HFF-Myc (cell line): ENCODE measurements at places on chromosomes 12 and 14.
A peak's percentile ranks its signal among the peaks of the same experiment; 100 is the strongest.

- DNase-seq = no peak
Observed at GRCh38 chr12:72511498-72511897, 239.3 kb downstream of the TRHDE start.

DNA sequence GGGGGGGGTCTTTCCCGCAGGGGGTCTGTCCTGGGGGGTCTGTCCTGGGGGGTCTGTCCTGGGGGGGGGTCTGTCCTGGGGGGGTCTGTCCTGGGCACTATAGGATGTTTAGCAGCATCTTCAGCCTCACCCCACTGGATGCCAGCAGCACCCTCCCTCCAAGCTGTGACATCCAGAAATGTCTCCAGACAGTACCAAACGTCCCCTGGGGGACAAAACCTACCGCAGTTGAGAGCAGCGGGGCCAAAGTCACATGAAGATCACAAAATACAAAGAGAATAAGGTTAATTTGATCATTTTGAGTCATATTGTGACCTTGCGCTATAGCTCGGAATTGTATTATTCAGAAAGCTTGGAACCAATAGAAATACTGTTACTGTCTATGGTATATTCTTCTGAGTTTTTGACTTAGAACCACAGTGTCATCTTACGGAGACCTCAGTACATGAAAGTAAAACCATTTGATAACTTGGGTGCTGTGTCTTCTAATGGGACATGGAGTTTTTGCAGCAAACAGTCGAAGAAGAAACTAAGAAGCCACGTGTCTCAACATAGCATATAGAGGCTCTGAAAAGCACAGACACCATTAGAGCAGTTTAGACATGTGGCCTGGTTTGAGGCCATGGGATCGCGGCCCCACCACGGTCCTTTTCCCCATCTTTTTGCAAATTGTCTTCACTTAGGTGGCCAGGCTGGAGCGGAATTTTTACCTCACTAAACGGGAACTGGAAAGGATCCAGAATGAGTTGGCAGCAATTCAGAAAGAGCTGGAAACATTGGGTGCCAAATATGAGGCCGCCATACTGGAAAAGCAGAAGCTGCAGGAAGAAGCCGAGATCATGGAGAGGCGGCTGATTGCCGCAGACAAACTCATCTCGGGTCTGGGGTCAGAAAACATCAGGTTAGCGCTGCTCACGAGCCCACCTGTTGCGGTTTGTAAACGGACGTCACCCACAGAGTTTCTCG lies 59.9 kb downstream of the CCDC92 start:
- DNase-seq = no peak

GRCh38 chr14:101109347-101109638 lies 205.8 kb upstream of the RTL1 start:
- DNase-seq = no peak

GRCh38 chr12:17971850-17972249 lies 118.1 kb downstream of the RERGL start:
- DNase-seq = no peak

GRCh38 chr12:31465002-31465401 lies 125.9 kb downstream of the DENND5B start:
- DNase-seq = no peak

DNA sequence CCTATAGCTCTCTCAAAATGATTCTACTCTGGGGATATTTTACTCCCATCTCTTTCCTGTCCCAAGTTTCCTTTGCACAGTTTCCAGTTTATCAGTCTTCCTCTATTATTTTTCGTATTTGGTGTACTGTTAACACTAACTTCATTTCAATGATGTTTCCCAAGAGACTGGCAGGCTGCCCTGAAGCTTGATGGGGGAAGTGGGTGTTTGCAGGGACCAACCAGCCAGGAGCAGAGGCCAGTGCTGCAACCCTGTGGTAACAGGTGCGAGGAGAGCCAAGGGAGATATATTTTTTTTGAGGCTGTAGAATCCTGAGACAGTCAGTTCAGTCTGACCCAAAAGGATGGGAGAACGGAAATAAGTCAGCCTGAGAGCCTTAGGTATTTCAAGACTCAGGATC lies 11.8 kb upstream of the CEBPE start:
- DNase-seq = no peak

DNA sequence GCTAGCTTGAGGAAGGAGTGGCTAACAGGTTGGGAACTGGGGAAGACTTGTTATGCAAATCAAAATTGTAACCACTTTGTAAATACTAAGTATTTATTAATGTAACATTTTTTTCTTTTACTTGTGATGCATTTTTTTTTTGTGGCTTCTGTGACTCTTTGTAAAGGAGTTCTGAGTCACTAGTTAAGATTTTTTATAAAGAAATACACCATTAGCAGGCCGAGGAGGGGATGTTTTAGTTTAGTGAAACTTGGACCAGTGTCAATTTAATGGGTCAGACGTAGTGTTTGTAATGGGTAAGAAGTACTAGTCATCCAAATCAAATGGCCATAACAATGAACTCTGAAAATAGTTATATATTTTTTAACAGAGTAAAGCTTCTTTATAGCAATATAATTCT lies 43.1 kb downstream of the AKAP6 start:
- DNase-seq = peak; percentile 85

DNA sequence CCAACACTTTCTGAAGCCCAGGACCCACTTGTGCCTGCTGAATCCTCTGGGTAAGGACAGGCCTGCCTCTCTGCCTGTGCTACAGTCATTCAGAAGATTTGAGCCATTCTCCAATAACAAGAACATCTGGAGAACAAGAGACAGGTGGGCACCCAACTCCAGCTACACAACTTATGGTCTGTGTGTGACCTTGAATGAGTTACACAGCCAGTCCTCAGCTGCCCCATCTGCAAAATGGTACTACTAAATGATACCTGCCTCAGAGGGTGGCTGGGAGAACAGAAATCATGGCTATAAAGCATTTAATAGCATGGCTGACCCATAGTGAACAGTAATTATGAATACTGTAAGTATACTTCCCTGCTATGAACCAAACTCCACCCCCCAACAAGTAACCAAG lies 4.2 kb downstream of the CKAP4 start:
- DNase-seq = no peak

- DNase-seq = no peak
Observed at GRCh38 chr14:61480704-61481285, 159.4 kb downstream of the PRKCH start.

GRCh38 chr14:74763803-74764531 lies 851 bp downstream of the YLPM1 start:
- no peak for DNase-seq

DNA sequence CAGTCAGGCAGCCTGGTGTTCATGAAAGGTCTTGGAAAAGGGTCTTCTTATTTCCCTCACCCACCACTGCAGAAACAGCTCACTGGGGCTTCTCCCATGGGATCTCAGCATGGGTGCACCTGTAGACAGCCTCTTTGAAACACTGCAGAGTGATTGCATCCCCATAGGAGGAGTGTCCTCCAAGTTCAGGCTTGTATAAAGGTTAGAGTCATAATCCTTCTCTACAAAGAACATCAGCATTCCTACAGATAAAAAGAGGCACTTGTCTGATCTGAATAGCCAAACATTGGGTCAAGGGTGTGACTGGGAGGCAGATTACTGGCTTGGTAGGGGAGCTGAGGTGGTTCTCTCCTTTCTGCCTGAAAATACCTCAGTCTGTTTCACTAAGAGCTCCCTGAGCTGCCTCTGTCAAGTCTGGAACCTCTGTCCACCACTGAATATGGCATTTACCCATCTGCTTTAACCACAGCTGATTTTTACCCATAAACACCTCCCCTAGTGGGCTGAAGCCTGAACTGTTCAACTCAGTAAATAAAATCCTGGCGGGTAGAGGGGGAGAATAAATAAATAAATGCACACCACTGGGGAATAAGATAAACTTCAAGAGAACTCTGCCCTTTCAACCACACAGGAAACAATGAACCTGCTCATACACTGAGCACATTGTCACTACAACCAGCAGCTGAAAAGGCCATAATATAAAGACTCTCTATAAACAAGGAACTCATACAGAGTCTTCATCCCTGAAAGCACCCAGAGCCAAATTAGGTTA lies 120.7 kb upstream of the SCAF11 start:
- no peak for DNase-seq

- peak; percentile 36 for DNase-seq
Observed at GRCh38 chr14:25009891-25010290, 40.1 kb downstream of the STXBP6 start.

- no peak for DNase-seq
Observed at GRCh38 chr14:42665083-42665482, 1058.4 kb downstream of the LRFN5 start.

- DNase-seq = no peak
Observed at GRCh38 chr12:54376596-54376995, 7.9 kb downstream of the ZNF385A start.

DNA sequence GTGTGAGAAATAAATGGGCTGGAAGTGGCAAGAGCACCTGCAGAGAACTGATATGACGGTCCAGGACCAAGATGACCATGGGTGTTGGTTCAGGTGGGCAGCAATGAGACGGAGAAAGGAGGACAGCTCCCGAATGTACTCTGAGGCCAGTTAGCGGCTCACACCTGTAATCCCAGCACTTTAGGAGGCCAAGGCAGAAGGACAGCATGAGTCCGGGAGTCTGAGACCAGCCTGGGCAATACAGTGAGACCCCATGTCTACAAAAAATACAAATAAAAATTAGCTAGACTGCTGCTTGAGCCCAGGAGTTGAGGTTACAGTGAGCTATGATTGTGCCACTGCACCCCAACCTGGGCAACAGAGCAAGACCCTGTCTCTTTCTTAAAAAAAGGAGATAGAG lies 60.1 kb downstream of the FOXN3 start:
- DNase-seq = no peak

- peak; percentile 5 for DNase-seq
Observed at GRCh38 chr14:88352698-88353097, 29.6 kb upstream of the KCNK10 start.

GRCh38 chr12:65596514-65597091 lies 227.7 kb upstream of the HMGA2 start:
- DNase-seq = no peak

DNA sequence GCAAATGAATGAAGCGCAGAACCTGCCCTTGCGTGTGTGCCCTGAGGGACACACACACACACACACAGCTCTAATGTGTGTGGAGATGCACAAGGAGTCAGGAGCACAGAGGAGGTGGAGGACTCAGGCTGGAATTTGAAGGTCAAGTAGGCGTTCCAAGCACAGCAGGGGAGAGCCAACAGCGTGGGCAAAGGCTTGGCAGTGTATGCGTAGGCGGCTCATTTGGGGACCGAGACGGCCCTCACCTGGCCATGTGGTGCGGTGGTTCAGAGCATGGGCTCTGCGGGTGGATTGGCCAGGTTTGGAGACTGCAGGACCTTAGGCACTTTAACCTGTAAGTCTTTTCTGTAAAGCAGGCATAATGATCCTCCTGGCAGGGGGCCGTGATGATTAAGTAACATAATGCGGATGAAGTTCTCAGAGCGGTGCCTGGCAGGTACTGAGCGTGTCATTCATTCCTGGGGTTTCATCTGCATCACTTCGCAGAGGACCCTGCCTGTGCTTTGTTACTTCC lies 69.5 kb upstream of the SLC24A4 start:
- no peak for DNase-seq

- DNase-seq = no peak
Observed at GRCh38 chr14:100776681-100777365, 49.1 kb upstream of the MEG3 start.

GRCh38 chr12:11927286-11927935 lies 143.3 kb upstream of the BCL2L14 start:
- no peak for DNase-seq

DNA sequence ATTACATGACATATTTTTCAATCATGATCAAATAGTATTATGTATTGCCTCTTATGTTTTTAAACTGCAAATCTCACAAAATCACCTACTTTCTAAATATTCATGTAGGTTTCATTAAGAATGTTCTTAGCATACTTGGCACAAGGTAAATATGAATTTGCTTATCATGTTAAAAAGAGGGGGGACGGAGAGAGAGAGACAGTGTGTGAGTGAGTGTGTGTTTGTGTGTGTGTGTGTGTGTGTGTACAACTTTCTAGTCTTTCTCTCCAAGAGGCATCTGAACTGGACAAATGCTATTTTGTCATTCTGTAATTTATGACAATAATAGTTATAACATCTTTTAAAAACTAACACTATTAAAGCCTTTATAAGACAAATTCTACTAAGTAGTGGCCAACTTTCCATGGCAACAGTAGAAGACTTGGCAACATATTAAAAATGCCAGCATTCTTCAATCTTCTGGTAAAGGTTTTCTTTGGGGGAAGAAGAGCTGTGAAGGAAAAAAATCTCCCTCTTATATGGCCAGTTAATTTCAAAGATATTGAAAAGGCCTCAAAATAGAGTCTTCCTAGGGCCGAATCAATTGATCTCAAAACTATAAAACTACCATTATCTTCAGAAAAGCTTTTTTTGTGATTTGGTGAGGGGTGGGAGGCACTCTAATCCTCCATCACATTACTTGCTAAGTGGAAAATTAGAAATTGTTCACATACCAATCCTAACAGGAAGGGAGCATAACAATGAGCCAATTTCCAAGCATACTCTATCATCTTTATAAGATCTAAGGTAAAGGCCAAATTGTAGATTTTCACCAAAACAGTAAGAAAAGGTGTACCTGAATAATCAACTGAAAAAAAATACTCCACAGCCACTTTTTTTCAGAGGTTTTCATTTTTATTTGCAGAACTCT lies 28.2 kb downstream of the CDK17 start:
- no peak for DNase-seq

DNA sequence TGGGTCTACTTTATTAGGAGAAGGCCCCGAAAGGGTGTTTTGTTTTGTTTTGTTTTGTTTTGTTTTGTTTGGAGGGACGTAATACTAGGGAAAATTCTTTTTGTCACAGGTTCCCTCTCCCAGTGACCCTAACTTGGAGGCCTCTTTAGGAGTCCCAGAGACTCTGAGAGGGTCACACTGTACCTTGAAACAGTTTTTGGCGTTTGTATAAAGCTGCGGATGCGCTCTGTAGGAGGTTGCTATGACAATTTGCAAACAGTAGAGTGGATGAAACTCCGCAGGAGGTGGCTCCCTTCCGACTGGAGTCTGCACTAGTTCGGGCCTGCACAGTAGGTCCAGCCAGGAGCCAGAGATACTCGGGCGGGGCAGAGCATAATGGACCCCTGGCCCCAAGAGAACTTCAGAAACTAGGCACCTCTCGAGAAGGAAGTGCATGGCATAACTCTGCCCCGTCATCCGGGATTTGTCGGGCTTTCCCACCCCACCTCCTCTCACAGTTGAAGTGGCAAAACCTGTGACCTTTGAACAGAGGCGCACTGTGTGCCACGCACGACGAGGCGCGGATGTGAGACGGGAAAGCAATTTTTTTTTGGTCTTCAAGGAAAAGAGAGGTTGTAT lies 1.3 kb upstream of the DYRK2 start:
- DNase-seq = no peak

DNA sequence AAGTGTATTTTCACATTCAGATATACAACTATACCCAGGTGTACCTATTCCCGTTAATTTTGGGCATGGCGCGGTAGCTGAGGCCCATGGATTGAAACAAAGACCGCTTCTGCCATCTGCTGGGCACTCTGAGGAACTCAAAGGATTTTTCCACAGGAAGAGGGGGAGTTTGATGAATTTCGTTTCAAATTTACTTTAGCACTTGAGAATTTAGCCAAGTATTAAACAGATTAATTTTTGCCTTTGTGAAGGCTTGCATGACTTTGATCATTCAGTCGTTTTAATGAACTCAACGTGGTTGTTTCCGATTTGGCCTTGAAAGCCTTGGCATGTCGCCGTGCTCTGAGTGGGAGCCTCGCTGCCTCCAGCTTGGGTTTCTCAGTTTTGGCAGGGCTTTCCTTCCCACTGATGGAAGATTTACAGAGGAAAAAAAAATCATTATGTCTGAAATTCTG lies 153.2 kb upstream of the DDHD1 start:
- DNase-seq = no peak

- no peak for DNase-seq
Observed at GRCh38 chr12:89834676-89835075, 126.0 kb upstream of the ATP2B1 start.
